ENCODE measurements at places on chromosomes 1 and 21.
A peak's percentile ranks its signal among the peaks of the same experiment; 100 is the strongest.

GRCh38 chr1:200053091-200053490 lies 25.6 kb downstream of the NR5A2 start:
- DNase-seq: no peak
- H3K4me1 ChIP-seq: no peaks in the 10 kb centered on the region
- no peak overlapping the region for H3K27ac ChIP-seq
- no peaks in the 10 kb centered on the region for H3K36me3 ChIP-seq

- H3K4me1 ChIP-seq: peaks cover 29% of the 10 kb centered on the region
- no peaks in the 10 kb centered on the region for H3K36me3 ChIP-seq
- DNase-seq: no peak
- peak overlapping the region; percentile 50 for H3K4me3 ChIP-seq
- no peaks in the 10 kb centered on the region for H3K27me3 ChIP-seq
- peak overlapping the region; percentile 82 for H3K27ac ChIP-seq
These were observed 788 bp upstream of the EDEM3 start for GRCh38 chr1:184755226-184756065.

GRCh38 chr21:41158026-41158425 lies 9.9 kb upstream of the BACE2 start:
- no peak for DNase-seq
- H3K36me3 ChIP-seq: no peaks in the 10 kb centered on the region
- H3K4me1 ChIP-seq: no peaks in the 10 kb centered on the region
- no peak overlapping the region for H3K27ac ChIP-seq
- H3K27me3 ChIP-seq: no peaks in the 10 kb centered on the region
- no peak overlapping the region for H3K4me3 ChIP-seq

GRCh38 chr1:12438349-12438924 lies 179.6 kb downstream of the DHRS3 start:
- no peak for DNase-seq
- H3K27ac ChIP-seq: no peak overlapping the region
- no peaks in the 10 kb centered on the region for H3K27me3 ChIP-seq

DNA sequence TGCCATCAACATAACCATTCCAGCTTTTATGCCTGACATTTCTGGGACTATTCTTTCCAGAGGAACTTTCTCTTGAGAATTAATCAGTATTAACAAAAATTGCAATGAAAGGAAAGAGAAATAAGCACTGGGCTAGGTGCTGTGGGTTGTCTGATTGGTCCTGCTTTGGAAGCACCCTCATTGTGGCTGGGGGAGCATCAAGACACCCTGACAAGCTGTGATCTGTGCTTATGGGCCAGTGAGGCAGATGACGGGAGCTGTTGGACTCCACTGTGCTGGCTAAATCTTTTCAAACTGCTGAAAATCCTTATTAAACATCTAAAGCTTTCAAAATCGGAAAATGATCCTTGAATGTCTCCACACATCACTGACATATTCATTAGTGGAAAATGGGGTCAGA lies 20.0 kb downstream of the UBASH3A start:
- no peaks in the 10 kb centered on the region for H3K36me3 ChIP-seq
- H3K4me3 ChIP-seq: no peak overlapping the region
- no peaks in the 10 kb centered on the region for H3K4me1 ChIP-seq
- no peak overlapping the region for H3K27ac ChIP-seq
- no peaks in the 10 kb centered on the region for H3K27me3 ChIP-seq
- no peak for DNase-seq

DNA sequence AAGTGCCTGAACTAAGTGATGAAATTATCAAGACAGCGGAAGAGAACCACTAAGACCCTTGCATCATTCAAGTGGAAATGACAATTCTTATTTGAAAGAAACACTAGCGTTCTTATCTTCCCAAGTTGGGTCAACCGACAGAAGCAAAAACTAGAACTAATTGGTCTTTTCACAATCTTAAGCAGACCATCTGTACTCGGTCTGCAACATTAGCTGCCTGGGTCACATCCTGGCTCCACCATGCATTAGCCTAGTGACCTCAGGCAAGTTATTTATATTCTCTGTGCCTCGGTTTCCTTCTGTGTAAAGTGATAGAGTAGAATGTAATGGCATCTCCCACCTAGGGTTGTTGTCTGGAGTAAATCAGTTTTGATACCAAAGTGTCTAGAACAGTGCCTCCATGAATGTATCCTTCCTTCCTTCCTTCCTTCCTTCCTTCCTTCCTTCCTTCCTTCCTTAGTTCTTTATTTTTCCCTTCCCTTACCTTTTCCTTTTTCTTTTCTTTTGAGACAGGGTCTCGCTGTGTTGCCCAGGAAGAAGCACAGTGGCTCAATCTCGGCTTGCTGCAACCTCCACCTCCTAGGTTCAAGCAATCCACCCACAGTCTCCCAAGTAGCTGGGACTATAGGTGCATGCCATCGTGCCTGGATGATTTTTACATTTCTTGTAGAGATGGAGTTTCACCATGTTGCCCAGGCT lies 6.0 kb downstream of the COLGALT2 start:
- H3K27me3 ChIP-seq: no peaks in the 10 kb centered on the region
- no peak overlapping the region for H3K27ac ChIP-seq
- H3K36me3 ChIP-seq: no peaks in the 10 kb centered on the region

DNA sequence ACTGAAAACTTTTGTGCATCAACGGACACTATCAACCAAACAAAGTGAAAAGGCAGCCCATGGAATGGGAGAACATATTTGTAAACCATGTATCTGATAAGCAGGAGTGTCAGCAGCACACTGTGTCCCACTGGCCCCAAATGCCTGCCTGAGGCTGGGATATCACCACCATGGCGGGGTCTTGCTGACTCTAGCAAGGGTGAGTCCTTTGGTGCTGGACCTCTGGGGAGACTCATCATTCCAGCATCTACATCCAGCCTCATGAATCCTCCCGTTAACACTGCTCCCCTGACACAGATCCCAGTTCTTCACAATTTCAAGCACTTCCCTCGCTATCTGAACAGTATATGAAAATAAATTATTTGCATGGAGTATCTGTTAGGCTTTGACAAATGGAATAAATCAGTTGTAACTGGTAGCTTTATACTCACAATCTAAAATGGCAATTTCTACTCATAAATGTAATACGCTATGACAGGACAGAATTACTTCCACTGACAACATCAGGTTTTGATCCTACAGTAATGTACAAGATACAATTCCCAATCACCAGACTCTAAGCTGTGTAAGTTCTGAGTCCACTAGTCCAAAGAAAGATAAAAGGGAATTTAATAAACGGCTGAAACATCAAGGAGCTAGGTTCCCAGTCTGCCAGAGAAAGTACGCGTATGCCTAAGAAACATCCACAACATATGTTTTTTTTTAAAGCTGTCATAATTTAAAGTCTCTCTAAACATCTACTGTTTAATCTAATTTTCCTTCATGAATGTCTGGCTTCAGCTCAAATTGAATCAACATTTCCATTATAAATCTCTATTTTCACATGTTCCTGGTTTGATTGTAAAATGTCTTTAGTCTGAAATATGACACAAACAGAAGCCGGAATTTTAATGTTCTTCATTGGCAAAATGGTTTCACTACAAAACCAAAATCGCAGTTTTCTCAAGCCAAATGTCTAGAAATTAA lies 95.1 kb downstream of the SIPA1L2 start:
- DNase-seq: no peak
- peaks cover 11% of the 10 kb centered on the region for H3K4me1 ChIP-seq
- no peaks in the 10 kb centered on the region for H3K27me3 ChIP-seq
- H3K27ac ChIP-seq: no peak overlapping the region
- H3K36me3 ChIP-seq: no peaks in the 10 kb centered on the region

DNA sequence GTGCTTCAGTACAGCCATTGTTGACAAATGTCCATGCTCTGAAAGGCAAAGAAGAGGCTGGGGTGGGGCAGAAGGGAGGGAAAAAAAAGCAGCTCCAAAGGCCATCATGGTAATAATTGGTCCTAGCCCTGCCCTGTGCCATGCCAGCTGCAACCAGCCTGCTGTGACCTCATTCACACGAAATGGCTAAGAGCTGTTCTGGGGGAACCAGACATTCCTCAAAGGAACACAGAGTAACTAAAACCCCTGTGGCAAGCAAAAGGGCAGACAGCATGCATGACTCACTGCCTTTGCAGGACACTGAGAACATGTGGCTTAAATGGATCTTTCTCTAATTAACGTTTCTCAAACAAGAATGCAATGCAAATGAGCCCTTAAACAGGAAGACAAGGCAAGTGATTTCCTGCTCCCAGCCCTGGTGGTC lies 42.3 kb downstream of the STYXL2 start:
- no peaks in the 10 kb centered on the region for H3K36me3 ChIP-seq
- H3K4me1 ChIP-seq: no peaks in the 10 kb centered on the region
- no peaks in the 10 kb centered on the region for H3K27me3 ChIP-seq
- no peak overlapping the region for H3K27ac ChIP-seq
- no peak for DNase-seq
- no peak overlapping the region for H3K4me3 ChIP-seq

DNA sequence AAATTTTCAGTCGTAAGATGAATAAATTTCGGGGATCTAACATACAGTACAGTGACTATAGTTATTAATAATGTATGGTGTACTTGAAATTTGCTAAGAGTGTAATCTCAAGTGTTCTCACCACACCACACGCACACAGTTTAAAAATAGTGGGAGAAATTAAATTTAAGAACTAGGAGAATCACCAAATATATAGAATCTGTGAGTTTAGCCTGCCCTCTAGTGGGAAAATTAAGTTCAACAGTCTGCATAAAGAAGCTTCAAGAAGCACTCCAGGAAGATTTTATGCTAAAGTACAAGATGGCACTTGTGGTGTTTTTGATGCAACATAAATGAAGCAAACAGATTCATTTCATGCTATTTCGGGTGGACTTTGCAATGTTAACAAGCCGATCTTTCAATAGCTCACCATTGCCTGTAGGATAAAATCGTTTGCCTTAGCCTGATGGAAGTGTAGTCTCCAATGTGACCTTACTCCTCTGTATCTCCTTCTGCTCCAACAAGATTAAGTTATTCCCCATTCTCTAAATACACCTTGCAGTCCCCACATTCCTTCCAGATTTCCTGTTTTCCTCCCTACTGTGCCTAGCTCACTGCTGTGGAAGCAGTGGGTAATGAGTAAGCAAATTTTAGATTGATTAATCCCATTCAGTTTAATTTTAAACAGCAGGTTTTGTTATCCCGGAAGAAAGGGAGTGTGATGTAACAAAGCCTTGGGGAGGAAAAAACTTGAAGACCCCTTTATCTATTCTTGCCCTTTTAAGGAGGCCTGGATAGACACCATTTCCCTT lies 8.7 kb upstream of the PIK3C2B start:
- H3K4me1 ChIP-seq: no peaks in the 10 kb centered on the region
- no peak overlapping the region for H3K4me3 ChIP-seq
- no peak overlapping the region for H3K27ac ChIP-seq
- DNase-seq: no peak

- H3K36me3 ChIP-seq: no peaks in the 10 kb centered on the region
- no peaks in the 10 kb centered on the region for H3K27me3 ChIP-seq
- H3K4me1 ChIP-seq: peaks cover 35% of the 10 kb centered on the region
- DNase-seq: no peak
These were observed at the start of gene MTARC2 for GRCh38 chr1:220748089-220748934. TSS of gene MTARC2 (plus strand) at chr1:220748322. CDS start at chr1:220748532, 210 bp downstream.

All from vagina (tissue), 2 donors.